Dorsolateral prefrontal cortex (tissue), 122 donors: ENCODE measurements at places on chromosomes 7 and 10. TPM values are rescaled to one million over a fixed set of nuclear protein-coding genes. Genes with fewer than 3 reads are reported as not detected.

COL13A1 gene
- 1.5 TPM for total RNA-seq

GNGT1 gene
- total RNA-seq, result not detected

SPDYE9 gene
- total RNA-seq, result not detected

STAMBPL1 gene
- 43.7 TPM for total RNA-seq

CTAGE15 gene
- total RNA-seq, result 0.61 TPM

ADAMTS14 gene
- 0.59 TPM for total RNA-seq

VENTX gene
- 0.25 TPM for total RNA-seq
